ENCODE measurements at places on chromosomes 2 and 18.

- peak; percentile 17 for DNase-seq
Measured at GRCh38 chr18:8988260-8988871, 114.1 kb upstream of the NDUFV2 start.

DNA sequence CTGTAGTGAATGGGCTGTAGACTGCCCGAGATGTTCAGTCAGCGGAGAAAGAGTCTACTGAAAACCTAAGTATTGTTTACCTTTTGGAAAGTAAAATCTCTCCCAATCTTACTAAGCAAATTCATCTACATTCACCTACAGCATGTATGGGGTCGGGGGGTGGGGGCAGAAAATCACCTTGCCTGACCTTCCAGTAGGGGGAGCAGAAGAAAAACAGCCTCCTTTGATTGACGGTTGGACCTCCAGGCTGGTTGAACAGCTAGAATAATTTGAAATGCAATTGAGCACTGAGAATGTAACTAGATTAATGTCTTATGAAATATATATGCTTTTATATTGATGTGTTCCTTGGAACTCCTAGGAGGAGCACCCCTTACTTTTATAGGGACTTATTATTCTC lies 10.0 kb downstream of the LRATD1 start:
- DNase-seq: no peak

- DNase-seq: no peak
Measured at GRCh38 chr2:21748501-21748900, 624.7 kb downstream of the TDRD15 start.

- no peak for DNase-seq
Measured at GRCh38 chr2:173238385-173238784, 116.3 kb upstream of the CDCA7 start.

DNA sequence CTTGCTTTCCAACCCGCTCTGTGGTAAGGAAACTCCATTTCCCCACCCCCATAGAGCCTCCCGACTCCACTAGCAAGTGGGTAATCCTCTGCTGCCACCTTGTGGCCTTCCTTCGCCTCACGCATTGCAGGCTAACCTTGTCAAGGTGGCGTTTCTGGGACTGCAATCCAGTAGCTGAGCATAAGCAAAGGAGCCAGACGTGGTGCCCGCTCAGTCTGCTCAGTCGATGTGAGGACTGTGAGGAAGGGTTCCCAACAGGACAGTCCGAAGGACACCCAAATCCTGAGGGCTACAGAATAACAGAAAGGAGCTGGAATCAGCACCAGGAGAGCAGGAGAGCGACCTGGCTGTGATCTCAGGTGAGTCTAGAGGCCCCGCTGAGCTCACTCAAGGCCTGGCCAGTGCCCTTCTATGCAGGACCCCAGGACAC lies 144.2 kb downstream of the SUCLG1 start:
- DNase-seq: peak; percentile 35

- DNase-seq: no peak
Measured at GRCh38 chr2:226999661-227000060, 163.8 kb downstream of the RHBDD1 start.

- DNase-seq: no peak
Measured at GRCh38 chr2:138267161-138267901, 234.2 kb upstream of the SPOPL start.
